ENCODE measurements at places on chromosomes 1 and 21.

- no peak for DNase-seq
Measured at GRCh38 chr1:32427264-32427963, 33.2 kb upstream of the BSDC1 start.

DNA sequence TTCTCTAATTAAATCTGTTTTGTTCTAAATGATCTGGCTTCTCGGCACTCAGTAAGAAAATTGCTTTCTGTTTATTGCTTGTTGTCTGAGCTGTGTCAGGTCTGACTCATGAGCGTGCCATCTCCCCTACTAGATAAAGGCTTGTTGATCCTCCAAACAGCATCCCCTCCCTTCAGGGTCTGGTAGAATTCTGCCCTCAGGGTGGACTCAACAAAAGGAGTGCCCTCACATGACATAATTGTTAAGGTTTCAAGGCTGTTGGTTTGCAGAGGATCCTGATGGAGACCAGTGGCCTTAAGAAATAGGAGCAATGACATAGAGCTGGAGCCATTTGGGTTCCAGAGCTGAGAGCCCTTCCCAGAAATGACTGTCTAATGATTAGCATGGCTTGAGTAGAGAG, 36.0 kb upstream of the ATP2B4 start:
- DNase-seq = no peak

DNA sequence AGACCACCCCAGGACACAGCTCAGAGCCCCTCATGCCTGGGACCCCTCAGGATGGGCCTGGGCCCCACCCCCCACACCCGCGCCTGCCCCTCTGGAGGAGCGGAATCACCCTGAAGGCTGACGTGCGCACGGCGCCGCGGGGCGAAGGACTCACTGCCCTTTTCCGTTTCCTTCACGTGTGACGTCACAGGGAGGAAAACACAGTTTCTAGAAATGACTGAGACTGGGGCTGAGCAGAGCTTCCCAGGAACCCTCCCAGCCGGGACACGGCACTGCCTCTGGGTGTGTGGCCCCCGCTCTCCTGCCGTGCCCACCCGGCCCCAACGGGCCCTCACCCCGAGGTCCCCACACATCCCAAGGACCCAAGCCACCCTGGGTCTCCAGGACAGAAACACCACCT, 5.4 kb upstream of the TNFRSF4 start:
- no peak for DNase-seq

- DNase-seq = peak; percentile 80
Measured at GRCh38 chr1:208231881-208232661, 12.1 kb downstream of the PLXNA2 start.

DNA sequence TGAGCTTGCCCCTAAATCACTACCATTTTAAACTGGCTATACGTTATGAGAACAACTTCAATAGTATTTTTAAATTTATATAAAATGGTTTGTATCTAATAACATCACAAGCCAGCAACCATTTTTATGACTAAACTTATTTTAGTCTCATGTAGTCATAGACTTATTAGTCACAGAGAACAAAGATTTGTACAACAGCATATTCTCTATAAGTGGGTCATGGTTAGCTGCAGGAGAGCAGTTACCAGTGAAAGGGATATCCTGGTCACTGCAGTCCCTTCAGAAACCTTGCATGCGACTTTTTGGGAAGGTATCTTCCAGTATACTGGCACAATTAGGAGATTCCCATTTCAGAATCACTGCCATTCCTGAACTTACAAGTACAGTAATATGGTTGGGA, 90.0 kb downstream of the HFM1 start:
- DNase-seq = no peak

- peak; percentile 32 for DNase-seq
Measured at GRCh38 chr1:54027848-54028247, 9.9 kb upstream of the LDLRAD1 start.

GRCh38 chr1:119924948-119925898, 28.9 kb upstream of the ADAM30 start:
- DNase-seq = no peak

DNA sequence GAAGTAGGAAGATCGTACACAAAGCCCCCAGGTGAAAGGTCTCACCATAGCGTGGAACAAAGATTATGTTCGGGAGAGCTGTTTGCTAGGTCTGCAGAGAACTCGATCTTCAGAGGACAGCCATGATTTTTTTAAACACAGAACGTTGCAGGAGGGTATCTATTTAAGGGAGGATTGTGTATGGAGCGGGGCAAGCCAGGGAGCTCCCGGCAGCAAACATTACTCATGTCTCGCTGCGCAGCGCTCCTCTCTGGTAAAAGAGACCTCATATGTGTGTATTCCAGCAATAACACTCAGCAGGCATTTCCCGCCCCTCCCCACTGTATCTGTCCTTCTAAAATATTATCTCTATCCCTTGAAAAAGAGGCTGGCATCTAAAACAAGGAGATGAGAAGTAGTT, 2.7 kb downstream of the GLIS1 start:
- DNase-seq = peak; percentile 78

- no peak for DNase-seq
Measured at GRCh38 chr1:3420218-3420951, 34.1 kb upstream of the ARHGEF16 start.

DNA sequence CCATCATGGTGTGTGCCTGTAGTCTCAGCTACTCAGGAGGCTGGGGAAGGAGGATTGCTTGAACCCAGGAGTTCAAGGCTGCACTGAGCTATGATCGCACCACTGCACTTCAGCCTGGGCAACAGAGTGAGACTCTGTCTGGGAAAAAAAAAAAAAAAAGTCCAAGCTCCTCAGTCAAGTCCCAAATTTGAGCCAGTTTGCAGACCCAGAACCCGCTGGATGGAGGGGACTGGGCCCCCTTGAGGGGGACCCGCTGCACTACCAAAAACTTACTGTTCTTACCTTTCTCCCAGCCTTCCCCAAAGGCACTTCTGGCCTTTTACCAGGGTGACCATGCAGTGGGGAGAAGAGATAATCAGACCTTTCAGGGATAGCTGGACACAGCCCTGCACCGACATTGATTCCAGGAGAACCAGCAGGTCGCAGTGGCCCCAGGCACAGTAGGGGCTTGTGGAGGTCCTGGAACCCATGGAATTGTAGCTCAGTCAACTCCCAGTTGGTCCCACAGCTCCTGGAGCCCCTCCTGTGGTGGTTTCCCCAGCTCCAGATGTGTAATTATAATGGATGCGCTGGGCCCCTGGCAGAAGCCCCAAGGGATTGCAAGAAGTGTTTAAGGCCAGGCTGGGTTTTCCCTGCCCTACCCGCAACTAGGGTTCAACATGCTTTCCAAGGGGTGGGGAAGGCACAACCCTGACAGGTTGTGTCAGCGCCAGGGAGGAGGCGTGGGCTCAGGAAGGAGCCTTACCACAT, 4.1 kb upstream of the WNT9A start:
- DNase-seq = no peak

DNA sequence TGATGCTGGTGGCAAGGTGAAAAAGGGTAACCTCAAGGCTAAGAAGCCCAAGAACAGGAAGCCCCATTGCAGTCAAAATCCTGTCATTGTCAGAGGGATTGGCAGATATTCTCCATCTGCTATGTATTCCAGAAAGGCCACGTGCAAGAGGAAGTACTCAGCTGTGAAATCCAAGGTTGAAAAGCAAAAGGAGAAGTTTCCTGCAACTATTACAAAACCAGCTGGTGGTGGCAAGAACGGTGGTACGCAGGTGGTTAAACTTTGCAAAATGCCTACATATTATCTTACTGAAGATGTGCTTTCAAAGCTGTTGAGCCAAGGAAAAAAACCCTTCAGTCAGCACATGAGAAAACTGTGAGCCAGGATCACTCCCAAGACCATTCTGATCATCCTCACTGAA, 13.7 kb upstream of the VPS45 start:
- DNase-seq = no peak

- peak; percentile 41 for DNase-seq
Measured at GRCh38 chr1:225851805-225852204, 30.4 kb downstream of the TMEM63A start.

GRCh38 chr1:113763661-113764060, 4.4 kb upstream of the PHTF1 start:
- DNase-seq = no peak

GRCh38 chr1:1351511-1352427, 2.6 kb upstream of the DVL1 start:
- peak; percentile 55 for DNase-seq

DNA sequence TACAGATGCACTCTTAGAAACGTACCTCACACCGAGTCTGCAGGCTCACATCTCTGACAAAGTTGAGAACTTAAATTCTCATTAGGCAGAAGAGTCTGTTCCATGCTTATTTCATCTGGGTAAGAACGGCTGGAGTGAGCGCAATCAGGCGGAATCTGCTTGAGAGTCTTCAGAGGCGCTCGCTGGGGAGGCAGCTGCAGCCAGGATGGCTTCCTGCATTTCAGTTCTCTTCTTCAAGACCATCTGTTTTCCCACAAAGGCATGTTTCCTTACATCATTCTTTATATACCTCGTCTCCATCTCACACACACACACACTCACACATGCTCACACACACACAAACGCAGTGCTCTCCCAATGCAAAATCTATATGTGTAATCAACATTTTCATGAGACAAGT, 497.1 kb downstream of the AJAP1 start:
- DNase-seq = no peak
